ENCODE measurements at places on chromosomes 5 and 9.

GRCh38 chr5:141338538-141339306 is at the start of gene PCDHGA2:
TSS of gene PCDHGA2 (plus strand) at chr5:141338760.
- DNase-seq: no peak

DNA sequence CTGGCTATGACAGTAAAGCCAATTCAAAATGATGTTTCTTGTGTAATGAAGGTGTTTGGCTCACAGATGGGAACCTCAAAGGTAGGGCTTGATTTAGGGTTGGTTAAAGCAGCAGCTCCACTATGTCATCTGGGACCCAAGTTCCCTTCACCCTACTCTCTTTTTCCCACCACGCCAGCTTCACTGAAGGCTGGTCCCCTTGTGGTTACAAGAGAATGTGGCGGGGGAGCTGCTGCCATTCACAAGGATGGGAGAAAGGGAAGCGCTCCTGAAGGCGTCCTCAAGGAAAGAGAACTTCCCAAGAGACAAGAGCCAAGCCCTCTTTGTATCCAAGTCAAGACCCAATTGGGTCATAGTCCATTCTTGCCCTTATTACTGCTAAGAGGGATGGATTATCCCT is 72.7 kb downstream of the NTRK2 start:
- no peak for DNase-seq

DNA sequence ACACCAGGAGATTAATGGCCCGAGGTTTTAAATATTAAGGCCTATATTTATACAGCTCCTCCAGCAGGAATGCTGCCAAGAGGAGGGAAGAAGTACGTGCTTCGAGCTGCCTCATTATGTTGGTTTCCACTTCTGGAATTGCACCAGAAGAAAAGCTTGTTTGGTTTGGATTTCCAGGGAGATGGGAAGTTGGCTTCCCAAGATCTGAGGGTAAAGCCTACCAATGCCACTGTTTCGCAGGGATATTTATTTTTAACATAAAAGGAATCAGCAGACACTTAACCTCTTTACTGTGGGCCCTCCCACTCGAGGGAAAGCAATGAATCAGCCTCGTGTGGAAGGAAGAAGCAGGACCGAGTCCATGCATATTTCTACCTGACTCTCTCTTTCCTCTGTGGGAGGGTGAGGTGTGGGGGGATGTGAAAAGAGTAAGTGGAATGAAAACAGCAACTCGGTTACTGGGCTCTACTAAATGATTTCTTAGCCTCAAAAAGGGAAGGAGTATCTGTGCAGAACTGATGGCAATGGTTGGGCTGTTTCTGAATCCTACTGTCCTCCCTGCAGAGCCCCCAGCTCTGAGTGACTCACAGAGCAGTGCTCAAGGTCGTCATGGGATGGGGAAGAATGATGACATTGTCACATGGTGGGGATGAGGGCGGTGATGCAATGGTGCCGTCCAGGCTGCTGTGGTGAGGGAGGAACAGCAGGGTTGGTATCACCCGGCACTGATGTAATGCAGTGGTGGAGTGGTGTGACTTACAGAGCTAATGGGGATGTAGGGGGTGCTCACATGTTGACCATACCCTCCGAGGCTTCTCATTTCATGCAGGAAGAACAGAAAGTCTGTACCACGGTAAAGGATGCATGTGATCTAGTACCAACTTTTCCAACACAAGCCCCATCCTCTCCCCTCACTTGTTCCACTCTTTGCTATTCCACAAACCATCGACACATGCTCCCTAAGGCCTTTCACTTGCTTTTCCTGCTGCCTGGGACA is 215.0 kb upstream of the PANK3 start:
- DNase-seq: peak; percentile 10

GRCh38 chr5:10678244-10678643 is 82.8 kb downstream of the DAP start:
- DNase-seq: no peak

- DNase-seq: no peak
Measured at GRCh38 chr9:107246259-107247254, 36.5 kb upstream of the RAD23B start.

DNA sequence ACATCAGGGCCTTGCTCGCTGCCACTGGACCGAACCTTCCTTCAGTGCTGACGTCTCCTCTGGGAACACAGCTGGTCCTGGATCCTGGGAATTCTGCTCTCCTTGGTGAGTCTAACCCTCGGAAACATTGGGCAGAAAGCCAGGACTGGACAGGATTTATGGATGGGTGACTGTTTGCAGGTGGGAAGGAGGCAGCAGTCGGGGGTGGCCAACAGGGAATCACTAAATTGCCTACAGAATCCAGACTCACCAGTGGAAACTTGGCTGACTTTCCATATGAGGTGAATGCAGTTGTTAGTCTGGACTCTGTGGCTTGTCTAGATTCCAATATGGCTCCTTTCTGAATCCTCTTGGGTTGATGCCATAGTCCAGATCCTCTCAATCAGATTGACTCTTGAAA is 203.1 kb downstream of the SAXO1 start:
- DNase-seq: no peak

- DNase-seq: no peak
Measured at GRCh38 chr9:5714501-5715401, 85.8 kb downstream of the RIC1 start.

GRCh38 chr5:2199697-2200096 is 317.0 kb upstream of the IRX4 start:
- no peak for DNase-seq

DNA sequence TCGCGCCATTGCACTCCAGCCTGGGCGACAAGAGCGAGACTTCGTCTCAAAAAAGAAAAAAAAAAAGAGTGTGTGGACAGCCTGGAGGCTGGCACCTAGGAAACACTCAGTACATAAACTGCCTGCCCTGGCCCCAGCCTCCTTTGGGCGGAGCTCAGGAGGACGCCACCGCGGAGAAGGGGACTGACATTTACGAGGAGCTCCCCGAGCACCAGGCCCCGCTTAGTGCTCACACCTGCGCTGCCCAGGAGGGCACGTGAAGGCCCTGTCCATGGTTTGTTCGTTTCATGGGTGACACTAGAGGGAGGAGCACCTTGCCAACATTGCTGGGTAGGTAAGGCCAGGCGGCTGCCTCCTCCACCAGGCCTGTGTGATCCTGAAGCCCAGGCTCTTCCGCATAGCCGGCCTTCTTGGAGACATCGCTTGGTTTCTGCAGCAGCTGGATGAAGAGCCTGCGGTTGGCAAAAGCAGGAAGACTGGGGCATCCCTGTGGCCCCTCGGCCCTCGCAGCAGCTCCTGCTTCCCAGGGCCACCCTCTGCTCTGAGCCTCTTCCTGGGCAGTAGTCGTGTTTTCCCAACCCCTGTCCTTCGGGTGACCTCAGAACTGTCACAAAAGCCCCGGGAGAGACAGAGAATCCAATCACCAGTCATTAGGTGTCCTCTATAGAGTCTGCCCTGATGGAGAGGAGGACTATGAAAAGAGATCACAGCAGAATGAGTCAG is 26.2 kb upstream of the LAMC3 start:
- DNase-seq: no peak
